ENCODE measurements at places on chromosomes 7 and 10. TPM values are rescaled to one million over a fixed set of nuclear protein-coding genes. Genes with fewer than 3 reads are reported as not detected.

Gene KCND2
- not detected for total RNA-seq

Gene HOGA1
- total RNA-seq = not detected

Gene MBL2
- total RNA-seq = not detected

Gene MUC12
- total RNA-seq = not detected

Gene RAB18
- total RNA-seq = 38.4 TPM

Gene WIPF3
- 0.14 TPM for total RNA-seq

Gene GDI2
- 275 TPM for total RNA-seq

Gene MRLN
- total RNA-seq = not detected

Gene INSYN2A
- total RNA-seq = not detected

Gene STEAP1B
- 0.63 TPM for total RNA-seq

Gene TMEM213
- not detected for total RNA-seq

Gene PNLIPRP2
- total RNA-seq = not detected

Gene CYP17A1
- not detected for total RNA-seq

Gene CCDC7
- 3.7 TPM for total RNA-seq

Gene NME8
- not detected for total RNA-seq

All from airway epithelial cell (primary cell).